ENCODE measurements at places on chromosomes 5 and 9.

GRCh38 chr9:116430849-116431248, 256.3 kb upstream of the TRIM32 start:
- DNase-seq: no peak

DNA sequence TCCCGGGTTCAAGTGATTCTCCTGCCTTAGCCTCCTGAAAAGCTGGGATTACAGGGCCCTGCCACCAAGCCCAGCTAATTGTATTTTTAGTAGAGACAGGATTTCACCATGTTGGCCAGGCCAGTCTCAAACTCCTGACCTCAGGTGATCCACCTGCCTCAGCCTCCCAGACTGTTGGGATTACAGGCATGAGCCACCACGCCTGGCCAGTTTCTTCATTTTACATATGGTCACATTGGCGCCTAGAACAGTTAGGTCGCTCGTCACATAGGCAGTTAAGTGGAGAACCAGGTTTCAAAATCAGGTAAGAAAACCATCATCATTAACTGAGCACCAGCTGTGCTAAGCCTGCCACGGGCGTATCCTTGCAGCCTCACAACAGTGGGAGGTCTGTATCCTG, 36.1 kb downstream of the OLFML2A start:
- DNase-seq: no peak

GRCh38 chr9:109507421-109507838, 9.3 kb upstream of the PTPN3 start:
- peak; percentile 54 for DNase-seq

DNA sequence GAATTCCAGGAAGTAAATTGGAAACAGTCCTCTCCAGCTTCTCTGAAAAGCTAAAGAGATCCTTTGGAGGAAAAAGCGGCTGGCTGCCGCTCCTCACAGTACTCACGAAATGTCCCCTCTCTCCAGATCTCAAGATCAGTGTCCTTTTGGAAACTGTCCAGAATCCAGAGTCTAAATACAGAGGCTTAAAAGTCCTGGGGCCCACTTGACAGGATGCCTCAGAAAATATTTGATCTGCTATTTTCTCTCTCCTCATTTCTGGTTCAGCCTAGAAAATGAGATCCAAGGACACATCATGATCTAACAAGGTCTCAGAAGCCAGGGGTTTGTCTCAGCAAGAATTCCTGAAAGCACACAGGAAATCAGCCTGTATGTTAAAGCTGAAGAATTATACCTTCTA, 7.2 kb downstream of the C1QTNF2 start:
- DNase-seq: no peak

- DNase-seq: no peak
These were observed 166.6 kb downstream of the CDK5RAP2 start for GRCh38 chr9:120413121-120414048.

DNA sequence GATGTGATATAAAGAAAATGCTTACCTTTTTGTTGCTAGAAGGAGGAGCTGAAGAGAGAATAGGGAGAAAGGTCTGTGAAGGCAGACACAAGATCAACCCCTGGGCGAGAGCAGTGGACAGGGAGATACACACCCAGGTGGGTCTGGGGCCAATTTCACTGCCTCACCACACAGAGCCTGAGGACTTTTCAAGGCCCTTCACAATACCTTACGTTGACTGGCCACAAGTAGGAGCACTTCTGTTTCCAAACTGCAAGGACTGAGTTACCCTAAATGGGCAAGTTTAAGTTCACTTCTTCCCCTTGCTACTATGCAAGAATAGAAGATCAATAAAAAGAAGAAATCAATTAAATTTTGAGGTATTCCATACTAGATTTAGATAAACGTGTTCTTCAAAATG, 174.5 kb upstream of the SLC12A2 start:
- peak; percentile 36 for DNase-seq

- no peak for DNase-seq
These were observed 39.5 kb downstream of the PLPP1 start for GRCh38 chr5:55495216-55495615.

DNA sequence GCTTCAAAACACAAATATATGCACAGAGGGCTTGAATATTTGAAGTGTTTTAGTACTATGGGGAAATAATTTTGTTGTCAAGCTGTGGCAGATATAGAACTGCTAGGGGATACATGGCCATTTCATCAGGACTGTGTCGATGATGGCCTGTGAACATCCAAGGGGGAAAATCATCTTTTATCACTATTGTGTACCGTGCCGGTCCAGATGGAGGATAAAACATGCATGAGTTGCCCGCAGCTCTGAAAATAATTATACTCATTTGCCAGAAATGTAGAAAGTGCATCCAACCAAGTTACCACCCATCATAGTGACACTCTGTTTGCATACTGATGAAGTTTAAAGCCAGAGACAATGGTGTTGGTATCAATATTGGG, 405.9 kb downstream of the ZSWIM6 start:
- DNase-seq: no peak

DNA sequence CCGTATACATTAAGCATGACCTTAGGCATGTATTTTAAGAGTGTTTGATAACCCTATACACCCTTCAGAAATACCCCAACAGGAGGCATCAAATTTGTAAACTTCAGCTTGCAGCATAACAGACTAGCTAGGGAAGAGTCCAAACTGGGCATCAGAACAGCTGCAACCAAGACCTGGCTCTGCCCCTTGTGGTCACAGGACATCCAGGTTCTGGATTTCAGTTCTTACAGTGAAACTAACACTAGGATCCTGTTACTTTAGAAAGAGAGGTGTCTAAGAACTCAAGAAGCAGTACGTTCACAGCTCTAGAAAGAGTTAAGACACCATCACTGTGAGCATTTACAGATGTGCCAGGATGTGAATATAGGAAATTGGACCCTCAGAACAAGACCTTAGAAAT, 229.8 kb downstream of the BNC2 start:
- no peak for DNase-seq

- no peak for DNase-seq
These were observed 391 bp downstream of the RALGDS start for GRCh38 chr9:133120501-133121197.

- peak; percentile 4 for DNase-seq
These were observed 659.1 kb downstream of the EFNA5 start for GRCh38 chr5:107011605-107012004.

- no peak for DNase-seq
These were observed 389.2 kb upstream of the FTMT start for GRCh38 chr5:121462441-121462840.

DNA sequence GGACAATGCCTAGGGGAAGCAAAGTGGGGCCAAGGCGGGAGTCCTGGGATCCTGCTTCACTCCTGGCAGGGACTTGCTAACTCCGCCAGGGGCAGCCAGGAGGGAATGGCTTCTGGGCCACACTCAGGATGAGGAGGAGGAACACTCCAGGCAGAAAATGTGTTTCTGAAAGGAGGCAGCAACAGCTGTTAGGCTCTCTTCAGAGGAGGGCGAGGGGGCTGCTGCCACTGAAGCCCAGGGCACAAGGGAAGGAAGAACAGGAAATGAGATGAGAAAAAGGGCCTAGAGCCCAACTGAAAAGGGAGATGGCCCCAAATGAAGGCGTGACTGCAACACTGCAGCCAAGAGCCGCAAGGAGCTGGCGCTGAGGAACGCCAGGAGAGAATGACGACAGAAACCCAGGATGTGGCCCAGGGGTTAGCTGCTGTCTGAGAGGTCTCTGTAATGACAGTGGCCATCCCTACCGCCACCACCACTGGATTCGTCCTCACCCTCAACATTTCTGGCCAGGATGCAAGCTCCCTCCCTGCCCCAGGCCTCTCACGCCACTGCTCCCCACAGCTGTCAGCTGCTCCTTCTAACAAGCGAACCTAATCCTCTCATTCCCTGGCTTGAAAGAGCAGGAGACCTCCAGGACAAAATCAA, 15.8 kb downstream of the PSMB7 start:
- DNase-seq: peak; percentile 70

GRCh38 chr5:171640480-171640879, 145.1 kb upstream of the SMIM23 start:
- no peak for DNase-seq

GRCh38 chr9:70405808-70406433, 8.5 kb downstream of the KLF9 start:
- DNase-seq: peak; percentile 43

GRCh38 chr5:78588507-78588906, 60.1 kb downstream of the LHFPL2 start:
- no peak for DNase-seq
